ENCODE measurements at places on chromosomes 6 and 20.

DNA sequence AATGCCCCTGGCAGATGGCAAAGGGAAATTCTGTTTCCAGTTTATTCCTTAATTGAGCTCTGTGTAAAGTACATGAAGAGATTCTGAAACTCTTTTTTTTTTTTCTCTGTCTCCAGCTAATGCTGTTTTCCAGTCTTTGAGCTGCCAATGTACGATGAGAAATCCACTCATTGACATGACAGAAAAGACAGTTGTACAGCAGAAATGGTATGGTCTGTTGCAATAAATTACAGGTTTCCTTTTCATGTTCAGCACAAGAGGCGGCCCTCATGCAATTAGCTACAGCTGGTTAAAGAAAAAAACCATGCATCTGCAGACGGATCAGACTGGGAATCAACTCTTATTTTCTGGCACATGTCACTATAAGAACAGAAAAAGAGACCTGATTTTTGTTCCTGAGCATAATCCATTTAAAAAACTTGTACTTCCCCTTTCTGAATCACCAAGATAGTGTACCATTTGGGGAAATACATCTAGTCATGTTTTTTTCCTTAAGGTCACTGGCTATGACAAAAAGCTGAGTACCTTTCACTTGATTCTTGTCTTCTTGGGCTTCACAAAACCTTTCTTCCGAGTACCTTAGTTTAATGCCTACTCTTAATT lies 289.8 kb upstream of the PREP start:
- peak; percentile 50 for DNase-seq

GRCh38 chr6:43074847-43075669 lies 1.1 kb upstream of the PTK7 start:
- no peak for DNase-seq

DNA sequence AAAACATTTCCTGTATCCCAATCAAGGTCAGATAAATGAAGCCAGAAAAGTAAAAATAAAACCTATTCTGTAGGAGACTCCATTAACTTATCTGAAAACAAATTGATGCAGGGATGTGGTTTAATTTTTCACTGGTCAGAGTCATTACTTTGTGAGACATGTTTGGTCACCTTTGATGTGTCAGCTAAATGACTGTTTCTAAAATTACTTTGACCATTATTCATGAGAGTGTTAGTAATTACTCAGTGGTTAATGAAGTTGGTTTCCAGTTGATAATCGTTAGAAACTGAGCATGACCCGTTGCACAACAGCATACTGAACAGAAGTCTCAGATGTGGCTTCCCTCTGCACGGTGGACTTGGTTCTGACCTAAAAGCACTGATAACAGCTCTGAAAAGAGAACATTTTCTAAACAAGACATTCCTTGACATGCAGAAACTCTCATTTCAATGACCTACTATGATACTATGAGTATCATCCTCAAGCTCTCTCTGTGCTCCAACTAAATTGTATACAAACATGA lies 410.5 kb upstream of the RNF217 start:
- no peak for DNase-seq

GRCh38 chr6:35490821-35491557 lies 5.9 kb downstream of the TEAD3 start:
- DNase-seq, result no peak

- no peak for DNase-seq
These were observed 2.4 kb upstream of the SYCP2L start for GRCh38 chr6:10884245-10884972.

DNA sequence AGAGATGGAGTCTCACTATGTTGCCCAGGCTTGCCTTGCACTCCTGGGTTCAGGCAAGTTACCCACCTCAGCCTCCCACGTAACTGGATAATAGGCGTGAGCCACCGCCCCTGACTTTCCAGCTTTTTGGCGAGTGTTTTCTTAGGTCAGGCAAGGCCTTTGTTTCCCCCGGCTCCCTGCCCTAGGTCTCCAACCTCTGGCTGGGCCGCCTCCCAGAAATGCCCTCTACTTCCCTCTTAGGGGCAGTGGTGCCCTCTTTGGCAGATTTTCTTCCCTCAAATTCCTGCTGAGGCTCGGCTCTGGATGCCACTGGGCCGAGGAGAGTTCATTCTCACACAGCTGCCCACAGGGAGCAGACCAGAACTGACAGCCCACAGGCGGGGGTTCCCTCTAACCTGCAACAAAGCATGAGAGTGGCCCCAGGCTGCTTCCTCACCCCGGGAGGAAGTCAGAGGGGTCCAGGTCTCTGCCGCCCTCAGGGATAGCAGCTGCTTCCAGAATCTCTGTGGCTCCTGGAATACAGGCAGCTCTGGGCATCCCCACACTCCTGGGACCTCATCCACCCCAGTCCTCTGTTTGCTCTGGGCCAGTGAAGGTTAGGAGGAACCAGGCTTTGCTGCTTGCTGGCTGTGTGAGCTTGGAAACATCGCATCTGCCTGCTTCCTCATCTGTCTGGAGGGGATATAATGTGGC lies 56.5 kb downstream of the TCP11 start:
- DNase-seq, result no peak

DNA sequence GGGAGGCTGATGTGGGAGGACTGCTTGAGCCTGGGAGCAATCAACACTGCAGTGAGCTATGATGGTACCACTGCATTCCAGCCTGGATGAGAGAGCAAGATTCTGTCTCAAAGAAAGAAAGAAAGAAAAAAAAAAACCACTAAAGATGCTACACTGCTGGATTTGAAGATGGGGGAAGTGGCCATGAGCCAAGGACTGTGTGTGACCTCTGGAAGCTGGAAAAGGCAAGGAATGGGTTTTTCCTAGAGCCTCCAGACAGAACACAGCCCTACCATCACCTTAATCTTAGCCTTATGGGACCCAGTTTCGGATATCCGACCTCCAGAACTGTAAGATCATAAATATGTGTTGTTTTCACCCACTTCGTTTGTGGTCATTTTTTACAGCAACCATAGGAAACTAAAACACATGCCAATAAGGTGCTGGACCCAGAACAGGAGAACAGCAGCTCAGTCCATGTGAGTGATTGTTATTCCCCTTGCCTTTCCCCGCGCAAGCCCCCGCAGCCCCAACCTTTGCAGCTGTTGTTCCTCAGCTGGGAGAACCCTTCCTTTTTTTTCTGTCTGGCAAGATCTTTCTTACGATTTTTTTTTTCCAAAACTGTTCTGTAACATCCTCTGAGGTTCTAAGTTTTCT lies 11.1 kb upstream of the VAPB start:
- no peak for DNase-seq

DNA sequence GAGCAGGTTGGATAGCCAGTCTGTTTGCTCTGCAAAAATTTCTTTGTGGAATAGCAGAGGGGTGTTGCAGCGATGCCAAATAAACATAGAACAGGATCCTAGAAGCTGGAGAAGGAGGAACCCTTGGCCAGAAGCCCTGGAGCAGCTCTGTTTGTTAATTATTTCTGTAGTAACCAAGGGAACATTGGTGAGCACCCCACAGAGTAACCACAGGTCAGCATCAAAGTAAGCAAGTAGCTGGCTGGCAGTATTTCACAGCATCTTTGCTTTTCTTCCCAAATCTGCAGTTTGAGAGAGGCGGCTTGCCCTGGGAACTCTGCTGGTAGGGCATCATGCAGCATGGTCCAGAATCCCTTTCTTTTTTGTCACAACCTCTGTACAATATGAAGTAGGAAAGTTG lies 12.7 kb upstream of the APMAP start:
- DNase-seq, result no peak

GRCh38 chr6:134183844-134184243 lies 131.4 kb upstream of the SLC2A12 start:
- DNase-seq, result no peak

DNA sequence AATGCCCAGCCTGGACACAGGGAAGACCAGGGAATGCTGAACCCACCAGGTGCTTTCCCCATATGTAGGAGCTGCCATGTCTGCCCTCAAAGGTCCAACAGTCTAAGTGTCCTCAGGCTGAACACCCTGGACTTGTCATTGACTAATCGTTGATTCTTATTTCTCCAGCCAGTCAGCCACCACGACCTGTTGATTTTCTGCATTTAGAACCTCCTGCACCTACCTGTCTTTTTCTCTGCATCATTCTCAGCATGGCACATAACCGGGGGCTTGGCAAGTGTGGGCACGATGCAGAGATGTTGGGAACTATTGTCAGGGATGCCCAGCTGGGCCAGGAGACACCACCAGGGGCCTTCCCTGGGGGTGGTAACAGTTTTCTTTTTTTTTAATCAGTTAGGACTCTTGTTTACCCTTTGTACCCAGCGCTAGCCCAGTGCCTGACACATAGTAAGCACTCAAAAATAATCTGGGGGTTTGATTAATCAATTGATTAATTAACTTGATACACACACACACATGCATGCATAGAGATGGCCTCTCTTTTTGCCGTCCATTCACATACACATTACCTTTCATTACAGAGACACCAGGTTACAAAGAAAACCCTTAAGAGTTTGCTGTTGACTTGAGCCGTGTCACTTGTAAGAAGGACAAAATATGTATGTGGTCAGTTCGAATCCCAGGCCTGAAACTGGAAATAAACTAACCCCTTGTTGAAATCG lies 29.0 kb upstream of the SCUBE3 start:
- no peak for DNase-seq

GRCh38 chr20:53040693-53041589 lies 68.8 kb downstream of the TSHZ2 start:
- DNase-seq, result no peak

DNA sequence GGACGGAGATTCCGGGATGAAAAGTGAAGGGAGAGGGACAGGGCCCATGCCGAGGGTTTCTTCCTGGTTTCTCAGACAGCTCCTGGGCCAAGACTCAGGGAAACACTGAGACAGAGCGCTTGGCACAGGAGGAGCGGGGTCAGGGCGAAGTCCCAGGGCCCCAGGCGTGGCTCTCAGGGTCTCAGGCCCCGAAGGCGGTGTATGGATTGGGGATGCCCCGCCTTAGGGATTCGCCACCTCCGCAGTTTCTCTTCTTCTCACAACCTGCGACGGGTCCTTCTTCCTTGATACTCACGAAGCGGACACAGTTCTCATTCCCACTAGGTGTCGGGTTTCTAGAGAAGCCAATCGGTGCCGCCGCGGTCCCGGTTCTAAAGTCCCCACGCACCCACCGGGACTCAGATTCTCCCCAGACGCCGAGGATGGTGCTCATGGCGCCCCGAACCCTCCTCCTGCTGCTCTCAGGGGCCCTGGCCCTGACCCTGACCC lies 55.0 kb upstream of the HLA-A start:
- DNase-seq, result peak; percentile 44

DNA sequence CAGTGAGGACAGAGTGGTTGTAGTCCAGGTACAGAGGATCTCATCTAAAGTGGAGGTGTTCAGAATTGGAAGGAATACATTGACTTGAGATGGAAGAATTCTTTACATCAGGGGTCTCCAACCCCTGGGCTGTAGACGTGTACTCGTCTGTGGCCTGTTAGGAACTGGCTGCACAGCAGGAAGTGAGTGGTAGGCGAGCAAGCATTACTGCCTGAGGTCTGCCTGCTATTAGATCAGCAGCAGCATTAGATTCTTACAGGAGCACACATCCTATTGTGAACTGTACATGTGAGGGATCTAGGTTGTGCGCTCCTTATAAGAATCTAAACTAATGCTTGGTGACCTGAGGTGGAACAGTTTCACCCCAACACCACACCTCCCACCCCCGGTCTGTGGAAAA lies 121.1 kb downstream of the CDKAL1 start:
- DNase-seq, result no peak
